ENCODE measurements at places on chromosomes 4 and X.

DNA sequence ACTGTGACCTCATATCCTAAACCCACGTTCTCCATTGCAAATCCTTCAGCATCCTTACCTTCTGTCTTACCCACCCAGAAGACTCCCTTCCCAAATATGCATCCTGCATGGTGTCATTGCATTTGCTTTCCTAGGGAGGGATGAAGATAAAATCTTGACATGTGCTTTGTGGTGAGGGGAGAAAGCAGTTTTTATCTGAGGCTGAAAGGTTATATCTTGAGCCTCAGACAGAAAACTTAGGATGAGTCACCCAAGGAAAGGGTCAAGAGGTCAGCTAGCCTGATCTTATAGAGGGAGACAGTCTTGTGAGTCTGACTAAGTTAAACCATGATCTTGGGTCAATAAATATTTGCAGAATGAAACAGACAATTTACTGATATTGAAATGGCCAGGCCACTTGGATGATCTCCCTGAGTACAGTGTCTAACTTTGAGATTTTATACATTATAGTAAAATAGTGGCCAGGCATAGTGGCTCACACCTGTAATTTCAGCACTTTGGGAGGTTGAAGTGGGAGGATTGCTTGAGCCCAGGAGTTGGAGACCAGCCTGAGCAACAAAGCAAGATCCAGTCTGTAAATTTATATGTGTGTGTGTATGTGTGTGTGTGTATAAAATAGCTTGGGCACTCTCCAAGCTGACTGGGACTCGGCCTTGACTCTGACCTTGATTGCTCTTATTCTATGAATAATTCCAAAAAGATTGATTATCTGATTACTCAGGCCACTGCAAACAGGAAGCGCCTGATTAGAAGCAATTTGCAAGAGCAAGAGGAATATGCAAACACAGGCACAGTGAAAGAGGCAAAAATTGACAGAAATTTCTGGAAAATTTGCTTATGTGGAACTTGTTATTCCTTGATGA, 15.4 kb upstream of the FAM9C start:
- no peak for DNase-seq

- no peak for DNase-seq
Observed at GRCh38 chr4:182831376-182831775, 85.8 kb downstream of the DCTD start.

DNA sequence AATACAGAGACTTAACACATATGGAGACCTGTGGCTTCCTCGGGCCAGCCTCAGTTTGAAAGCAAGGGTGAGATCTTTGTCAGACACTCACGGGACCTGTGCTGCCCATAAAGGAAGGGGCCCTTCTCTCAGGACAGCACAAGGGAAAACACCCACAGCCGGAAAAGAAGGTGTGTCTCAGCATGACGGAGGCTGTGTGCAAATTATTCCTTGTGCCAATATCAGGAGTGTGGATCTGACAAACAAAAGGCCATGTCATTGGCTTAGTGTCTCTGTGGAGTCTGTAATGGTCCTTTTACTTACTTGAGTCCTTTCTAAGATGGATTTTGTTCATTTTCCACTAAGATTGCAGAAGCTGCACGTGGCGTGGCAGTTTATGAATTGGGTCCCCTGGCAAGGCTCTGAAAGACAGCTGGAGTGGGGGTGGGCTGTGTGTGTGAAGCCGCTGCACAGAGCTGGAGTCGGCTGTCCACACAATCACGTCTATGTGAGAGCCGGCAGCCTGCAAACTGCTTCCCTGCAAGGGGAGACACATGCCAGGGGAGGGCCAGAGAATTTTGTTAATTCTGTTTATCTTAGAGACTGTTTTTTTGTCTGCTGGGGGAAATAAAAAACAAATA, 1.9 kb downstream of the ENPP6 start:
- no peak for DNase-seq

- no peak for DNase-seq
Observed at GRCh38 chr4:83724485-83725335, 188.8 kb downstream of the GPAT3 start.

- DNase-seq = no peak
Observed at GRCh38 chr4:8272472-8273428, 3.2 kb downstream of the HTRA3 start.
